ENCODE measurements at places on chromosomes 7 and 10.

- no peak for DNase-seq
Observed at GRCh38 chr10:87837445-87837844, 19.4 kb upstream of the ATAD1 start.

GRCh38 chr10:80372675-80373074, 16.1 kb downstream of the DYDC2 start:
- no peak for DNase-seq

DNA sequence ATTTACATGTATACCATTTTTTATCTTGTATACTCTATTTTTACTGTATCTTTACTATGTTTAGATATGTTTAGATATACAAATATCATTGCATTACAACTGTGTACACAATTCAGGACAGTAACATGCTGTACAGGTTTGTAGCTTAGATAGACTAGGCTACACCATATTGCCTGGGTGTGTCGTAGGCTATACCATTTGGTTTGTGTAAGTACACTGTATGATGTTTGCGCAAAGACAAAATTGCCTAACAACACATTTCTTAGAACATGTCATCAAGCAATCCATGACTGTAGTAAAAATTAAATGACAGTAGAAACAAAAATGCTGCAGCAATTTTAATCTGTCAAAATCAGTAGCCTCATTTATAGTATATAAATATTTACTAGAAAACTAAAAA, 812.2 kb downstream of the GRM8 start:
- no peak for DNase-seq

GRCh38 chr7:83366629-83367028, 203.9 kb upstream of the PCLO start:
- no peak for DNase-seq

GRCh38 chr10:689452-690371, at the start of gene DIP2C:
Gene DIP2C (minus strand): TSS chr10:689668. CDS start chr10:689578, 90 bp downstream.
- DNase-seq: no peak

DNA sequence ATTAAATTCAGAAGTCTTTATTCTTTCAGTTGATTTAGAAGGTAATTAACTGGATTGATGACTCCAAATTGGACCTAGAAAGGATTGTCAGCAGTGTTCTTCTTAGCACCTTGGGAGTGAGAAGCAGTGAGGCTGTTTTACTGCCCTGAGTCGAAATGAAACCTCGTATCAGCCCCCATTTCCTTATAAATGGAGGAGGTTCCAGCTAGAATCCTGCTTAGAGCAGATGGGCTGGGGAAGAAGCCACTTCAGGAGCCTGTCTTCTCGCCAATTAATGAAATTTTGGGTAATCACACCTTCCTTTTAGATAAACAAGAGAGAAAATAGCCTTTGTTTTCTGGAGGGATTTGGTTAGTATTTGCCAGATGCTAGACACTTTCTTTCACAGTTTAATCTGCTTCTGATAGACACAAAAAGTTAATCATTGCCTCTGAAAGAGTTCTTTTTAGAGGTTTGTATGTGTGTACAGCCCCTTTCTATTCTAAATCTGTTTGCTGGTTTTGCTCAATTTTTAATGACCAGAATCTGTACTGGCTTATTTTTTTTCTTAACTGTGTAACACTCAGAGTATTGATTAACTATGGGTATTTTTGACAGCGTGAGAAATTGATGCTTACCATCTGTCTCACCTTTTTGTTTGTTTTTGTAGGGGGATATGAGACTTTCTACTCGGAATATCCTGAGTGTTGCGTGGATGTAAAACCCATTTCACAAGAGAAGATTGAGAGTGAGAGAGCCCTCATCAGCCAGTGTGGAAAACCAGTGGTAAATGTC, 4.6 kb downstream of the DUSP5 start:
- no peak for DNase-seq

GRCh38 chr7:148245381-148245780, 345.2 kb upstream of the C7orf33 start:
- no peak for DNase-seq

DNA sequence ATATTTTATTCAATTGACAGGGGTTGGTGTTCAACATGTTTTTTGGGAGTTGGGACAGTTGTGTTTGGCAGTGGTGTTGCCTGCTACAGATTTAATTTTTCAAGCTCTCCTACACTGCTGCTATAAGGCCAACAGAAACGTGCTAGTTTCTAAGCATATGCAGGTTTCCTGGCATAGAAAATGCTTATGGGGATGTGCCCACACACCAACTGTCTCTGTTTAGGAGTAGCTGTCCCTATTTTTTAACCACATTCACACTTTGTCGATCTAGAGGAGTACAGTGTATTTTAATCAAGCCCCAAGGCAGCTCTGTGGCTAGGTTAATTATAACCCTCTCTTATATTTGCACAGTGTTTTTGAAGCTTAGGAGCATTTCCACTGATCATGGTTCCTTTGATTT, 28.6 kb downstream of the TMEM178B start:
- DNase-seq: no peak

- DNase-seq: no peak
Observed at GRCh38 chr7:139889186-139889871, 60.3 kb downstream of the TBXAS1 start.

DNA sequence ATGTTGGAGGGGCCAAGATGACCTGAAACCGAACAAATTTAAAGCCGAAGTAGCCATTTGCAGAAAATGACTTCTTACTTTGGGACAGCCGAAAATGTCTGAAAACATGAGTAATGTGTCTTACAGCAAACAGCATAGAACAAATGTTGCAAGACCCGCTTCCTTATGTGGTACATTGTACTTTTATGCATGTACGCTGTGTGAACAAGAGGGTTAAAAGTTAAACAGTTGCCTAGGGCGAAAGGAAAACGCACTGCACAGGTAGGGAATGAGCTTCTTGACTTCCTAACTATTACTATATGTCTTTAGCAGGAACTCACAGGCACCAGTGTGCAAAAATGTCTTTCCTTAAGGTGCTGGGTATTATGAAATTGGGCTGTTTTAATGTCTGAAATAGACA, 303.5 kb upstream of the MGMT start:
- no peak for DNase-seq

DNA sequence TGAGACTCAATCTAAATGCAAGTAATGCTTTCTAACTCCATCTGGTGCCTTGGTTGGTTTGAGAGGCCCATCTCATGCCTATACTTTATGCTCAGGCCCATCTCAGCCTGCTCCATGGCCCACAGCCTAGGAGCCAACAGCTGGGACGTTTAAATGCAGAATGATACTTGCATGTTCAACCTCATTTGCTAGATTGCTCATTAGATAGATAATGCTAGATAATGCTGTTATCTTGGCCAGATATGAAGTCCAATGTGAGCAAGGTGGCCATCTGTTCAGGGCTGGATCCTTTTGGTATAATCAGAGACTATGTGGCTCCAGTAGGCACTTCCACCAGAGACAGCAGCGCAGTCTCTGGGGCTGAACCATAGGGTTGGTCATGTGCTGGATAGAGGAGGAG, 321.6 kb upstream of the PHYHIPL start:
- no peak for DNase-seq

Data from stimulated activated CD4-positive, alpha-beta T cell treated with anti-CD3 and anti-CD28 coated beads, Interleukin-15, amount 100 ng/mL, for 1 hour (primary cell).